ENCODE measurements at places on chromosomes 11 and 22.

GRCh38 chr11:74673693-74674360 is 57.4 kb downstream of the CHRDL2 start:
- DNase-seq: peak; percentile 32

GRCh38 chr11:69697861-69698260 is 6.0 kb downstream of the FGF19 start:
- DNase-seq: no peak

- no peak for DNase-seq
These were observed 165.0 kb downstream of the RCN1 start for GRCh38 chr11:32255841-32256240.

GRCh38 chr11:109914038-109914437 is 179.2 kb upstream of the ZC3H12C start:
- no peak for DNase-seq

DNA sequence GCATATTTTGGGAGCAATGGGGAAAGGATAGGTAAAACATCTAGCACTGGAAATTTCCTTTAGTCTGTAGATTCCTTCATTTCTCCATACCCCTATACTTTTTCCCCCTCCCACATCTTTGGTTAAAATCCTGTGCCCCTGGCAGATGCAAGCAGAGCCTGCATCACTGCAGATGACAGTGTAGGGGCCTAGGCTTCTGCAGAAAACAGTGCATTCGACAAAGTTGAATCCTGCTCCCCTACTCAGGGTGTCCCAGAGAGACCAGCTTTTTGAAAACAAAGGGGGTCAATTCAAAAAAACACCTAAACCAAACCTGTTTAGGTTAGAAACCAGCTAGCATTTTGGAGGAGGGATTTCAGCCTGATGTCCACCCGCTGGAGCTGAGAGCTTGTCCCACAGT is 43.8 kb upstream of the BLID start:
- no peak for DNase-seq

GRCh38 chr22:39392341-39392948 is 7.1 kb upstream of the TAB1 start:
- no peak for DNase-seq

DNA sequence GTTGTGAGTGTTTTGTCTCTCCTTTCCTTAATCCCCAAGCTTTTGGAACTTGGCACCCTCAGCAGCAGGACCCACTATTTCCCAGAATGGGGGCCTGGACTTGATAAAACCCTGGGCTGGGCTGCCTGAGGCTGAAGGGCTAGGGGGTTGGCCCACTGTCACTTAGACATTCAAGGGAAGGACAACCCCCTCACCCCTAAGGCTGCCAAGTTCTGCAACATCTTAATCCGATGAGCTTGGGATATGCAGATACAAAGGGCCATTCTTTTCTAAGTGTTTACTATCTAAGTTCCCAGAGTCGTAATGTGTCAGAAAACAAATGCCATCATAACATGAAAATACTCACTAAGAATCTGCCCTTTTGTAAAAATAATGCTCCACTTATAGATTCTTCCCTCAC is 42.9 kb downstream of the IRAG1 start:
- DNase-seq: no peak

All from type B pancreatic cell (in vitro differentiated cells).